ENCODE measurements at places on chromosomes 2 and 18. TPM values are rescaled to one million over a fixed set of nuclear protein-coding genes. Genes with fewer than 3 reads are reported as not detected.

Gene LIPT1
- total RNA-seq: 4.1 TPM

Gene CNNM4
- 6.1 TPM for total RNA-seq

Gene CCDC68
- 0.79 TPM for total RNA-seq

Gene AKAIN1
- total RNA-seq: not detected

Gene ABCG8
- total RNA-seq: not detected

Gene RTKN
- 58.1 TPM for total RNA-seq

Gene RAB3GAP1
- total RNA-seq: 28.6 TPM

Gene IL1RL2
- 0.63 TPM for total RNA-seq

Gene TUBB8B
- total RNA-seq: not detected

Gene LRRTM1
- not detected for total RNA-seq

Gene DPP10
- not detected for total RNA-seq

Gene ATP8B1
- total RNA-seq: 23.5 TPM

Gene REG3G
- not detected for total RNA-seq

Gene RFTN2
- not detected for total RNA-seq

Gene ASPRV1
- total RNA-seq: not detected

Gene USP40
- total RNA-seq: 20.6 TPM

Gene CRYGD
- not detected for total RNA-seq

Gene CD8A
- total RNA-seq: not detected

Gene FAM110C
- 12.9 TPM for total RNA-seq

Gene POTEJ
- not detected for total RNA-seq

Gene GBX2
- total RNA-seq: not detected

Gene PXDN
- total RNA-seq: 57.2 TPM

Gene FOXD4L1
- total RNA-seq: not detected

Gene SAP130
- total RNA-seq: 10.7 TPM

Gene CAPN14
- total RNA-seq: 4.0 TPM

Gene ELOA2
- not detected for total RNA-seq

Gene TRMT61B
- 8.5 TPM for total RNA-seq

Gene IL37
- total RNA-seq: not detected

Gene SLC4A5
- total RNA-seq: 0.14 TPM

Gene DOK6
- total RNA-seq: not detected

Gene DUSP2
- 6.5 TPM for total RNA-seq

Gene KLHL30
- total RNA-seq: not detected

Gene ARPC2
- total RNA-seq: 604 TPM

Gene TSGA10
- 1.3 TPM for total RNA-seq

Gene AOX1
- total RNA-seq: 3.7 TPM

Gene MAP2
- total RNA-seq: 5.6 TPM

Gene MOCOS
- 1.2 TPM for total RNA-seq

Gene DNAJC5G
- total RNA-seq: not detected

Gene KDSR
- total RNA-seq: 55.3 TPM

Gene SATB2
- 0.28 TPM for total RNA-seq

Gene SERPINB5
- total RNA-seq: 462 TPM

Measured in airway epithelial cell (primary cell).